DMS153 (cell line): ENCODE measurements at places on chromosomes 12 and 14.

DNA sequence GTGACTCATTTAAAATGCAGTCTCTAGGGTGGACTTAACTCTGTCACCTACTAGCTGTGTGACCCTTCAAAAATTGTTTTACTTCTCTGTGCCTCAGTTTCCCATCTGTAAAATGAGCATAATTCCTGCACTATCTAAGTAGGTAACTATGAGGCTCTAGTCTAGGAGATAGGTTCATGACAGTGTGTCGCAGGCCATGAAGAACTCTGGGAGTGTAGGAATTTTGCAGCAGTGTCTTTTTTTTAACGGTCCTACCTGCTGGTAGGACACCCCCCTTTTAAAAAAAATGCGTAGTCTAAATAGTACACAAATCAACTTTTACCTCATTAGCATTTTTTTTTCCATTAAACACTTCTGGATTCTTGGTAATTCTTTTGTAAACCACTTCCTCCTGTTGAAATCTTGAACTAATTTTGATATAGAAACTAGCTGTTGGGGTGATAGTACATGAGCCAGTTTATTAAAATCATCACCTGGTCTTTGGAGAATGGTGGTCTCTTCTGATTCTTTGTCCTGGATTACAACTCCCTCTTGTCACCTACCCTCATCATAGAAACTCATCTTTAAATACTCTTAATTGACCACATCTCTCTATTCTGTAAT lies 86.0 kb upstream of the SLC38A2 start:
- DNase-seq = no peak

- DNase-seq = no peak
These were observed 234.4 kb downstream of the CACNA1C start for GRCh38 chr12:2287151-2287550.

DNA sequence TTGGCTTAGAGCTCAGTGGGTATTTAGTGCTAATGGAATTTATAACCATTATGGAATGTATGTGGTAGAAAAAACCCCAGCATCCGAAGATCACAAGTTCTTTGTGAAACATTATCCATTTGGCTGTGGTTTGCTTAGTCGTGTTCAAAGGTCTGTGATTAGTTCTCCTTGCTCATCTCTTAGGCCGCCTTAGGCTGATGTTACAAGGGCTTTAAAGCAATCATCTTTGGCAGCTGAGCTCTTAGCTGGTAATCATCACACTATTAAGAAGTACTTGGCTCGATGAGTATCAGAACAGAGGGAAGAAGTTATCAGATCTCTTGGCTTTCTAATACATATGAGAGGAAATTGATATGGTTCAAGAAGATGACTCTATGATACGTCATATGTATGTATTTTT lies 124.1 kb upstream of the E2F7 start:
- DNase-seq = no peak

- DNase-seq = no peak
These were observed 36.3 kb upstream of the OAS1 start for GRCh38 chr12:112870267-112870980.

GRCh38 chr12:26197832-26198231 lies 2.5 kb downstream of the SSPN start:
- no peak for DNase-seq

- DNase-seq = no peak
These were observed 42.1 kb downstream of the MAP1LC3B2 start for GRCh38 chr12:116600959-116601918.

GRCh38 chr14:33992274-33993007 lies 41.6 kb upstream of the EGLN3 start:
- DNase-seq = no peak

GRCh38 chr12:95733141-95733825 lies 57.3 kb downstream of the NTN4 start:
- DNase-seq = no peak

- DNase-seq = no peak
These were observed 37.1 kb upstream of the ANO6 start for GRCh38 chr12:45178771-45179170.
